ENCODE measurements at places on chromosomes 4 and X.

DNA sequence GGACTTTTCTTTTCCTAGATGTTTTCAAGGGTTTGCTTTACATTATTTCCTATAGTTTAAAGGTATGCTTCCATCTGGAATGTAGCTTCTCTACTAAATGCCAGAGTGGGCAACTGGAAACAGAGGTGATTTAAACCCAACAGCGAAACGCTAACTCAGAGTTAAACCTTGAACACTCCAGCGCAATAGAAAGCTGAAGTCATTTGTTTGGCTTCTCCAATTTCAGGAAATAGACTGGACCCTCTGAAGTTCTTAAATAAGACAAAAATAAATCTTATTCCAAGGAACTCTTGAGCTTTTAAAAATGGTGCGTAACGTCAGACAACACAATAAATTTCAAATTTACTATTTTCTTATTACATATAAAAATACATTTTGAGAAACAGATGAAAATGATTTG lies 1560.0 kb upstream of the TENM3 start:
- no peak for DNase-seq

DNA sequence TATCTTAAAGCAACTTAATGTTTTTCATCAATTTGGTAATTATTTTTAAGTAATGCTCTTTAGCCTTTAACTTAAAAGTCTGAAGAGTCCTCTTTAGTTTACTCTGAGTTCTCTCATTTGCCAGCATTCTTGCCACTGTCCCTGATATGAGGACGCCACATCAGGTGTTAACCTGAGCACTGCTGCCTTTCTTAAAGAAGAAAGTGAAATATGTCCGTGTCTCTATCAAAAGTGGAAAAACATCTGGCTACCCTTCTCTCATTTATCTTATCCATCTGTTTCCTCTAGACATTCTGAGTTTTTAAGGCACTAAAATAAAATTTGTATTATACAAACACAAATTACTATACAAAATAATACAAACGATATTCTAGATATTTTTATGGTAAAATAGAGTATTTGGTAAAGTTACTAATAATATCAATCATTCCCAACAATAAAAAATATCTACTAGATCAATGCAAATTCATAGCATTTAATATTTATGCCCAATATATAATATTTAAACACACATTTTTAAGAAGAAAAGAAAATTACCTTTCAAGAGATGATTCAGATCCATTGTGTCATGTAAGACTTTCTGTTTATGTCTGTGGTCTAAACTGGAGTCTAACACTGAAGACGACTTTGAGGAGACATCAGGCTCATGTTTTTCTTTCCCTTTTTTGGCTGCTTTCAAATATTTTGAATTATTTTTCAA lies 14.0 kb downstream of the CFAP97 start:
- DNase-seq = no peak

GRCh38 chr4:6469144-6469543 lies 3.3 kb downstream of the PPP2R2C start:
- no peak for DNase-seq

DNA sequence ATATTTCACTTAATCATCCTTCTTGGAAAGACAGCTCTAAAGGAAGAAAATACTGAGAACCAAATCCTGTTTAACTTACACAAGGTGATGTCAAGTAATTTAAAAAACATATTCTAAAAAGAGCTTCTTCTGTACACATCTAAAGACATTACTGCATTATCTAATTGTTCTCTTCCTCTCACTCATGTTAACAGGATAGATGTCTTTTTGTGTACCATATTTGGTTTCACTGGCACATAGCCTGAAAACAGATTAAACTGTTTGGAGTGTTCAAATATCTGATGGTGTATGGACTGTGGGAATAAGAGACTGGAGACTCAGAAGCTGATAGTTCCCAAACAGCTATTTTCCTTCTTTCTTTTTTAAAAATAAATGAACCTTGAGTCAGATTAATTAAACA lies 213.3 kb upstream of the MAB21L2 start:
- DNase-seq = no peak

DNA sequence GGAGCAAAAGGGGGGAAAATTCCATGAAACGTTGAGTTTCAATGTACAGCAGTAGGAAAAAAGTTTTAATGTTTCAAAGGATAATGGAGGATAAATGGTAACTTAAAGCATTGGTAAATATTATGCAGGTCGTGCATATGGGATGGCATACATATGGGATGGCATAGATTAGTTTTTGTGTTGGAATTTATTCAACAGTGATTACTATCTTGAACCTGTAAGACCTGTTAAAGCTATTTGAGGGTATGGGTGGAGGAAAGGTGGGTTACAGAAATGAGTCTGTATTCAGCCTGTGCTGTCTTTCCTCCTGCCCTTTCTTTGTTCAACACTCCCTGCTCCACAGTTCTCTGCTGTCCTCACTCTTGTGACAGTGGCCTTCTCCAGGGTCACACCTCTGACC lies 54.6 kb downstream of the ARHGAP10 start:
- no peak for DNase-seq

GRCh38 chr4:25624616-25625015 lies 31.0 kb upstream of the SLC34A2 start:
- DNase-seq = no peak

GRCh38 chr4:95363559-95363925 lies 185.2 kb downstream of the UNC5C start:
- no peak for DNase-seq

DNA sequence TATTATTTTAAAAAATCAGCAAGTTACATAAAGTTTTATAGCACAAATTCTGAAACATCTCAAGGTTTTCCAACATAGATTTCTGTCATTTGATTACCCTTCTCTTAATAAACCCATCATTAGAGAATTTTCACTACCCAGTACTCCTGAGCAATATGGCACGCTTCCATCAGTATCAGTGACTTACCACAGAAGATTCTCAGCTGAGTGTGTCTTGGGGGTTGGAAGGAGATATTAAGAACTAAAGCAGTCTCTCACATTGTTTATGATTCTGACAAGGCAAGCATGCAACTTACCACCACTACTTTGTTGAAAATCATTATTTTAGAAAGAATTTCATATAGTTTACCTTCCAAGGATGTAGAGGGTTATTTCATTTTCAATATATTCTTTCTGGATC lies 67.7 kb downstream of the INPP4B start:
- DNase-seq = no peak

DNA sequence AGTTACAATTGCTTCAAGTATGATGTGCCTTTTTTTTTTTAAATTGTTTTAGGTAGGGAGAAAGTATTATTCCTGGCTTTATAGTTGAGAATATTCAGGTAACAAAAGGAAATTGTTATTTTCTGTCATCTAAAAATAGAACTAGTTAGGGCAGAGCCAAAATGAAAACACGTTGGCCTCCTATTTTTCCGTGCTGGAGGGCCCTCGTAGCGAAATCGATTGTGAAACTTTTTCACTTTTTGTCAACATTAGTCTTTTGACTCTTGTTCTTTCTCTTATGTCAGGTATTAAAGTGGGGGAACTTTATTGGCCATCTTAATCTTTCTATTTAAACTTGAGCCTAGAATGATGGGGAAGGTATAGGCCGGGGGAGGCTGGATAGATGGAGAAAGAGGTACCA lies 104.9 kb downstream of the ARHGAP10 start:
- no peak for DNase-seq

- DNase-seq = peak; percentile 40
Measured at GRCh38 chrX:41275661-41276609, 58.0 kb upstream of the DDX3X start.

DNA sequence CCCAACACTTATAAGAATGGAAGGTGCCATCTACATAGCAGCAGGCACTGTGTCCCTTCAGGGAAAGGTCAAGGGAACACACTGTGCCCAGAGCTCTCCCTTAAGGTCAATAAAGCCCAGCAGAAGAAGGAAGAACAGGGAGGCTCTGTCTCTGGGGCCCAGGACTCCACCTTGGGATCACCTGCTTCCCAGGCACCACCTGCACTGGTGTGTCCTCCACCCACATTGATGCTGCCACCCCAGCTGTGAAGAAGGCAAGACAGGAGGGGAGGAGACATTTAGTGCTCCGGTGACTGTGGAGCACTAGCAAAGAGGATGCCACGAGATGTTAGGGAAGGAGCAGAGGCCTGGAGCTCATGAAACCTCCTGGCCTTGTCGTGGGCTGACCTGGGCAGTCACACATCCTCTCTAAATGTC lies 53.4 kb downstream of the FHDC1 start:
- DNase-seq = no peak

- no peak for DNase-seq
Measured at GRCh38 chrX:138157850-138158249, 553.7 kb downstream of the FGF13 start.

DNA sequence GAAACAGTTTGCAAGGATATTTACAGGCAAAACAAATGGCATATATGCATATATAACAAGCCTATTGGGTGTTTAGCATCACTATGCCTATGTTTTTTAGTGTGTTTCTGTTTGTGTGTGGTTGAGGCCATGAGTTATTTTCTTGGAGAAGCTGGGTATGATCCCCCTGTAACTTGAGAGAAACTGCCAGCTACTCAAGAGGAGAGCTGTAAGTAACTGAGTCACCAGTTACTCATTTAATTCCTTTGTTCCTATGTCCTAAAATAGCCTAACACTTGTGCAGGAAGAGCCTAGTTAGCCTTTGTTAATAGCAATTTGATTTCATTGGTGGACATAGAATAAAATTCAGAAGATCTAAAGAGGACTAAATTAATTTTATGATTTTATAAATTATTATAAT lies 79.1 kb downstream of the PWWP3B start:
- DNase-seq = no peak

DNA sequence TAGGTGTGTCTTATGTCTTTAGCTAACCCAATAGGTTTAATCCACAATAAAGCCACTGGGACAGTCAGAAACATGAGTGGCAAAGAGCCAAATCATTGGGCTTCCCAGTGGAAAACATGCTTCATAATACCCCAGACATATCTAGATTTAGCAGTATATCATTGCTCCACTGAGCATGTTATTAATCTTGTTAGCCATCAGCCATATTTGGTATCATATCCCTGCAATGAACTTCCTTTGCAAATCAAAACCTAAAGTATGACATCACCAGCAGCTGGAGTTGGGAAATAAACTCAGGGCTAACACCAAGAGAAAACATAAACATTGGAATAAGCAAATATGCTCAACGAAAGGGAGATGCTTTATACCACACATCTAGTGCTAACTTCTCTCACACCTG lies 280.8 kb upstream of the NOCT start:
- no peak for DNase-seq

GRCh38 chrX:48966796-48967579 lies 4.7 kb downstream of the KCND1 start:
- DNase-seq = no peak

GRCh38 chr4:56860781-56861180 lies 39.3 kb upstream of the SPINK2 start:
- DNase-seq = no peak

GRCh38 chr4:153131596-153131995 lies 72.6 kb upstream of the TRIM2 start:
- DNase-seq = no peak

DNA sequence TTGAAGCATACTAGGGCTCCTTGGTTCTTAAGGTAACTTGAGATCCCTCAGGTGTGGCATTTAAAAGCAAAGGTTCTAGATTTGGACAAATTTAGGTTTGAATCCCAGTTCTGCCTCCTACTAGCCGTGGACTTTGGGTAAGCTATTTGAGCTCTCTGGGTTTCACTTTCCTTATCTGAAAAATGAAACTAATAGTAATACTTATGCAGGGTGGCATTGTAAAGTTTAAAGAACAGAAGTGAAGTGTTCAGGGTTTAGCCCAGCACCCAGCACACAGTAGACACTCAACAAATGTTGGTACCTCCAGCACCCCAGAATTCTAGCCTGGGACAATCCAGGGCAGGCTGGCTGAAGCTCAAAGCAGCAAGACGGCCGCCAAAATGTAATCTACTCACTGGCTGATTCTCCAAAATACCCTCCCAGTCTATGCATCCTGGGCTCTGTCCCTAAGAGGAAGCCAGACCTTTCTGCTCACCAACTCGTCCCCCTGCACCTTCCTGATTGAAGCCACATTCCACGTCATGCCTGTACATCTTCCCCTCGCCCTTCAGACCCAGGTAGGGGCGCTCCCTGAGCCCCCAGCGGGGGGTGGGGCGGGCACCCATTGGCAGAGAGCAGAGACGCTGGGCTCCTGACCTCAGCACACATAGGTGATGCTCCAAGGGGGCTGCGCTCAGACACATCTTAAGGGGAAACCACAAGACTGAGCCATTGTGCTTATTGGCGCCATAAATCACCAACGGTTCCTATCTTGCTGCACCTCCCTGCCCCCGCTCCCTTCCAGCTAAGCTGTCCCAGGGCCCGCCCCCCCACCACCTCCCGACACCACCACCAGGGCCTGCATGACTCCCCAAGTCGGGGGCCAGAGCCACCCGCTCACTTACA lies 160.6 kb downstream of the BCOR start:
- no peak for DNase-seq

GRCh38 chr4:39729557-39729956 lies 31.6 kb downstream of the UBE2K start:
- no peak for DNase-seq

DNA sequence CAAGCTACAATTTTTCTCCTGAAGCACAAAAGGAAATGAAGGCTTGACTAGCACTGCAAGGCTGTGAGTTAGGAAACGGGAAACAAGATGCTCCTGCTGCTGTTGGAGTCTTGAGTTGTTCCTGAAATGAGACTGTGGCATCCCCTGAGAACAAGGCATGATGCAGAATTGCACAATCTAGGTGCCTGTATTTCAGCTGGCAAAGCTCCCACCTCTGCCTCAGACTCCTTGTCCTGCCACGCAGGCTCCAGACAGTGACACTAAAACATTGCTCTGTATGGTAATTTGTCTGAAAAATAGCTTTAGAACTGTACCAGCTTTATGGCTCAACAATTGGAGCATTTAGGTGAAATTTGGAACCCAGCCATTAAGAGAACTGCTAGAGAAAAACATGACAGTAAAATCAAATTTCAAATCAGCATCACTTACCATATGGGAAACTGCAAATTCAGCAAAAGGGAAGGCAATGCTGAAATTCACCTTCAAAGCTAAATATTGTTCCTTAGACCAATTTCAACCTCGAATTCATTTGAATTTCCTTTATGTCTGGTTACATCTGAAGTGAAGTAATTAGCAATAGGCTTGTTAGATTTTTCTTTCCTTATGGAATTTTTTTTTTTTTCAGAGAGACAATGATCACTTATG lies 103.4 kb downstream of the MFAP3L start:
- DNase-seq = no peak

DNA sequence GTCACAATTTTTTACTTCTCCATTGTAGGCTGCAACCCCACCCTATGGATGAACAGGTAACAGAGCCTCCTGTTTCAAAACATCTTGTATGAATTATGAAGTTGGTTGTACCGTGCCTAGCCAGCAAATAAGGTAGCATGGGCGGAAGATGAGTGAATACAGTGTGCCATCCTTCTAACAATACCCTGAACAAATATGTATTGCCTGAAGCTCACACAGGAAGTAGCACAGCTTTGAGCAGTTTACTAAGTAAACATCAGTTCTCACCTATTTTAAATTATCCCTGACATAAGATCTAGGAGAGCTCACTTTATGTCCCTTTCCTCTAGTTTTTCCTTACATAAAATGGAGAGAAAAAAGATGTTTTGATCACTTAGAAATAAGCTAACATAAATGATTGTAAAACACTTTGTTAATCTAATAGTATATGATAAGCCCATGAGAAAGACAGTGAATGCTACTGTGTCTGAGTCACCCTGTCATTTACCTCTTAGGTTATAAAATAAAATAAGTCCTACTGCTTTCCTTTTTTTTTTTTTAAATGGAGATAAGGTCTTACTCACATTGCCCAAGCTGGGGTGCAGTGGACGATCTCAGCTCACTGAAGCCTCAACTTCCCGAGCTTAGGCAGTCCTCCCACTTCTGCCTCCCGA lies 36.6 kb downstream of the GRSF1 start:
- no peak for DNase-seq

GRCh38 chr4:81912376-81913030 lies 440.8 kb upstream of the RASGEF1B start:
- no peak for DNase-seq

- no peak for DNase-seq
Measured at GRCh38 chr4:112859456-112860184, 189.8 kb upstream of the ANK2 start.

Data from activated gamma-delta T cell treated with Interleukin-2 at 50 U/mL for 16 hours (primary cell).